NCI-H2029 treated with DMSO at 0.1 percent for 48 hours (cell line): ENCODE measurements at places on chromosomes 16 and 17.

DNA sequence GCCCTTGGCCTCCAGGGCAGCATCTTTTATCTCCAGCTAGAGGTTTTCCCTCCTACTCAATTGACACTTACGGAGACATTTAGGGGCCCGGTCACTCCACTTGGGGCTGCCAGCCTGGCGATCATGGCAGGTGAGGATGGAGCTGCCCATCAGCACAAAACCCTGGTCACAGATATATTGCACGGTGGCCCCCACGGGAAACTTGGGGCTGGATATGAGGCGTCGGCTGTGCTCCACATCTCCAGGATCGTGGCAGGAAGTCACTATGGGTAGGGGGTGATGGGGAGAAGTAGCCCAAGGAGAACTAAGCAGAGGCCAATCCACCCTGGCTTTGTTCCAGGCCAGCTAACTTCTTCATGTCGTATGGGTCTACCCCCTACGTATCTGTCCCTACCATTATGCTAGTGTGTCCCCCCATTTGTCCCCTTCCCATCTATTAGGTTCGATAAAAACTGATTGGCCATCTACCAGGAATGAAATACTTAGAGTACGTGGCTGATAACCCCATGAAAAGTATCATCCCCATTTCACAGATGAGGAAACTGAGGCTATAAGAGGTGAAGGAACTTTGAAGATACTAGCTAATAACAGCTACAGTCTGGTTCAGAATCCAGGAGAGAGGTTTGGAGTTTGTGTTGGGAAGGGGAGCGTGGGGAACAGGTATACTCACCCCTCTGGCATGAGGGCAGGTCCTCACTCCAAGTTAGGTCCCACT, 6.1 kb upstream of the PHF12 start:
- no peak for DNase-seq

GRCh38 chr16:14606102-14606501, 24.0 kb downstream of the PARN start:
- no peak for DNase-seq

- no peak for DNase-seq
These were observed 54.4 kb upstream of the ICAM2 start for GRCh38 chr17:64074704-64075426.

- DNase-seq, result no peak
These were observed 7.4 kb upstream of the NUDT16L1 start for GRCh38 chr16:4685776-4686496.

GRCh38 chr16:70428178-70428998, 10.5 kb downstream of the ST3GAL2 start:
- peak; percentile 30 for DNase-seq

GRCh38 chr17:33099906-33100305, 108.3 kb downstream of the SPACA3 start:
- no peak for DNase-seq

GRCh38 chr17:15247891-15248529, 17.1 kb downstream of the PMP22 start:
- DNase-seq, result no peak

- DNase-seq, result no peak
These were observed 26.3 kb upstream of the ETV4 start for GRCh38 chr17:43572368-43572980.

- DNase-seq, result no peak
These were observed 32.8 kb upstream of the C16orf95 start for GRCh38 chr16:87350031-87350430.

- DNase-seq, result no peak
These were observed 8.1 kb downstream of the SLC5A11 start for GRCh38 chr16:24853830-24854229.

DNA sequence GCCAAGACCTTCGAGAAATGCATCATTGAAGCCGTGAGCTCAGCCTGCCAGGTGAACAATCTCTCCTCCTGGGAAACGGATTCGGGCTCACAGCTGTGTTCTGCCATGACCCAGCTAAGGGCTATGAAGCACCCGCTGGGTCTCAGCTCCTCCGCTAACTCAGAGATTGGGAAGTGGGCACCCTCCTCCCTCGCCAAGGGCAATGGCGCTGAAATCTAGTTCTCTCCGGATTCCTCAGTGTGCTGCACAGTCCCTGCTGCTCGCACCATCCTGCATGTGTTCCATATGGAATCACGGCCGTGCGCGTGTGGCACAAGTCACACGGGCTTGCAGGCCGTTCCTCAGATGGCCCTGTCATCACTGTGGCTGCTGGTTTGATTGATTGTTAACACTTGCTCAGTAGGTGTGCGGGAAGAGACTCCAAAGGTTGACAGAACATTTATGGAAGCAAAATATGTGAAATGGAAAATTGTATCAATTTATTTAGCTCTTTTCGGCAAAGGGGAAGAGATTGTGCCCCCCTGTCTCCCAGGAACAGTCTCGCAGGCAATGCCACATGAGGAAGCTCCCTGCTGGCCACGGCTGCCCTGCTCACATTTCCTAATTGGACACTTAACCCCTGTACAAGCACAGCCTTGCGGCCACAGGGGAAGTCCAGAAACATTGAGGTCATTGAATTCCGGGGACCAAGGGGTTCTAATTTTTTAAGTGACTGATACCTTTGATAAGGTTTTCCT, 58.8 kb downstream of the RNF213 start:
- no peak for DNase-seq

DNA sequence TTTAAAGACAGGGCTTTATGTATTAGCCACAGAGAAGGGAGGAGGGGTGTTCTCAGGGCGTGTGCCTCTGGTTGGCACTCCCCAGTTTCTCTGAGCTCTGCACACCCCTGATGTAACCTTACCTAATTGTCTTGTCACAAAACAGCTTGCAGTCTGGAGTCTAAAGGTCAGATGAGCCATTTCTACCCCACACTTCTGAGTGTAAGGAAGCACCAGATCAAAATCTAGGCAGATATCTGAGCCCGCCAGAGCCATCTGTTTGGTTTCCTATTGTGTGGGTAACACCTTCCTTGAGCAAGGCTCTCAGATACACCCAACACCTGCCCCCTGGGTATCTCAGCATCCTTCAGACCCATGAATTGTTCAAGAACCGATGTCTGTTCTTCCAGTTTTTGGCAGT, 15.5 kb downstream of the CDH1 start:
- no peak for DNase-seq

DNA sequence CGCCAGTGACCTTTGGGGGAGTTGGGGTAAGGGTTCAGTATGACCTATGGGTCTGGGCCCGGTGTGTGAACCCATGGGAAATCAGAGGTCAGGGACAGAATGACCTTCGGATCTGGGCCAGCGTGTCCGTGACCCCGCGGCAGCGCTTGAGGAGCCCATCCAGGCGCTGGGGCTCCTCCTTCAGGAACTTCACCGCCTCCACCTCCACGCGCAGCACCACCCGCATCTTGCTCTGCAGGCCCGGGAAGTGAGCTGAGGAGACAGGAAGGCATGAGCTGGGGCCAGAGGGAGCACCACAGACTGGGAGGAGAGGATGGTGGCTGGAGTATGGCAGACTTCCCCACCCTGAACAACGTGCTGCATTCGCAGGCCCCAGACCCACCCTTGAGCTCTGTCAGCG, 53.4 kb downstream of the SRCIN1 start:
- DNase-seq, result no peak

GRCh38 chr17:82446649-82447048, 3.9 kb downstream of the CYBC1 start:
- DNase-seq, result no peak

DNA sequence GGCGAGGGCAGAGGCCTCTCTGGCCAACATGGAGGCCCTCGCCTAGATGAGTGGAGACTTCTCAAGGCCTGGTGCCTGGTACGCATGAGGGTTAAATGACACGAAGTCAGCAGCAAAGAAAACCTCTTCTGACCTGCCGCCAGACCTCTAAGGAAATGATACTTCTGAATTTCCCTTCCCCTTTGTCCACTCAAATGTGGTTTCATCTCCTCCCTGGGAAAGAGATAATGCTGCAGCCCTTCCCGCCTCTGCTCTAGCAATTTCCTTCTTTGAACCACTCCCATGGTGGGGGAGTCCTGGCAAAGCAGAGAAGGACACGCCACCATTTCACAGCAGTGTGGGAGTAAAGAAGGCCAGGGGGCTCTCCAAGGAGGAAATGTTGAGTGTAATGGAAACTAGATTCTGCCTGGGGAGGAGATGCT, 65.7 kb upstream of the BCAR1 start:
- DNase-seq, result no peak

DNA sequence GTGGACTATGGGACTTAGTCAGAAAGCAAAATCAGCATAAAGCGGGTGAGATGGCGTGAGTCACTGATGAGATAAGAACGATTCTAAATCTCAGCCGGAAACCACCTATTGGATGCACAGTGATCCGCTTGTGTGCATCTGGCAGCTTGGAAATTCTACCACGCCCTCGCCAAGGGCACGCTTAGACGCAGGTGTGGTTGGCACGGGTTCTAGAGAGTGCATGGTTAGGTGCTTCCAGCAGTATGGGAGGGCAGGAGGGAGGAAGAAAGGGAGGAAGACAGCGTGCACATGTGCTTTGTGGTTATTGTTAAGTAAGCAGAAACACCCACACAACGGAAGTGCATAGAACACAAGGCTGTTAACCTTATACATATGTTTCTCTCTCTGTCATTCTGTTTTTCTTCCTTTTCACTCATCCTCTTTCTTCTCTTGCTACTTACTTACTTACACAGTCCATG, 374.0 kb upstream of the ASIC2 start:
- DNase-seq, result no peak

GRCh38 chr17:36617773-36618172, 16.4 kb downstream of the MRM1 start:
- no peak for DNase-seq

- DNase-seq, result no peak
These were observed 74.7 kb downstream of the COG7 start for GRCh38 chr16:23378256-23378655.

- no peak for DNase-seq
These were observed 834 bp upstream of the TXNDC11 start for GRCh38 chr16:11743308-11744074.

DNA sequence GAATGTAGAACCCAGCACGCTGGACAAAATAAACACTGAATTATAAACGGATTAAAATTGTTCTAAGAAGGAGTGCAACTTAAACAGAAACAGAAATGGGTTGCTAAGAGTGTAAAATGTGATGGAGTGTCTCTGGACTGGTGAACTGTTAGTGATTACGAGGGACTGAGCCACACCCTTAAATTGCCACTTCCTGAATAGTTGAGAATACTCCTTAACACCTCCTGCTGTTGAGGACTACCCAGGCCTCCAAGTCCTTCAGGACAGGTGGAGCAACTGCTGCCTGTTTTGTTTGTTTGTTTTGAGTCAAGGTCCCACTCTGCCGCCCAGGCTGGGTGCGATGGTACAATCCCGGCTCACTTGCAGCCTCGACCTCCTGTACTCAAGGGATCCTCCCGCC, 25.8 kb upstream of the IRF8 start:
- DNase-seq, result no peak

GRCh38 chr17:37309051-37309450, 66.7 kb upstream of the C17orf78 start:
- no peak for DNase-seq

GRCh38 chr17:82372249-82373071, 895 bp downstream of the UTS2R start:
- DNase-seq, result no peak

GRCh38 chr16:2429771-2430663, 770 bp downstream of the CCNF start:
- DNase-seq, result no peak

DNA sequence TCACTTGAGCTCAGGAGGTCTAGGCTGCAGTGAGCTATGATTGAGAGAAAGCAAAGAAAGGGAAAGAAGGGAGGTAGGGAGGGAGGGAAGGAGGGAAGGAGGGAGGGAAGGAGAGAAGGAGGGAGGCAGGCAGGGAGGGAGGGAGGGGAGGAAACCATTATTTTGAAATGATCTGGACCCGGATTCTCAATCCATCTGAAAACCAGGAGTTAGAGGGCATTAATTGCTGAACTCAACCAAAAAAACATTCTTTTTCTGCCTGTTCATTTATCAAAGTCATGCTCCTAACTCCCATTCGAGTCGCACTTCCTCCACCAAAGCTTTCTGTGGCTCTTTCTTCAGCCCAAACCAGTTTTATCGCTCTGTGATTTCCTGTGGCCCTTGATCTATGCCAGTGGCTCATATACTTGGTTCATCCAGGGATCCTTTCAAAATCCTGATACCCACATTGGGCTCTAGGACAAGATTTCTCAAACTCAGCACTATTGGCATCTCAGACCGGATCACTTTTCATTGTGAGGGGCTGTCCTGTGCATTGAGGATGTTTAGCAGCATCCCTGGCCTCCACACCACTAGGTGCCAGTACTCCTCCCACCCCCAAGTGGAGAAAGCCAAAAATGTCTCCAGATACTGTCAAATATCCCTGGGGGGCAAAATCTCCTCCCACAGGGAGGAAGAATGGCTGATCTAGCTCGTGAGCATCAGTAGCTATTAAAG, 38.2 kb downstream of the CMTM4 start:
- DNase-seq, result no peak

- DNase-seq, result no peak
These were observed 8.5 kb upstream of the PRSS22 start for GRCh38 chr16:2866431-2866830.

GRCh38 chr16:19523184-19523558, 571 bp upstream of the CCP110 start:
- no peak for DNase-seq

DNA sequence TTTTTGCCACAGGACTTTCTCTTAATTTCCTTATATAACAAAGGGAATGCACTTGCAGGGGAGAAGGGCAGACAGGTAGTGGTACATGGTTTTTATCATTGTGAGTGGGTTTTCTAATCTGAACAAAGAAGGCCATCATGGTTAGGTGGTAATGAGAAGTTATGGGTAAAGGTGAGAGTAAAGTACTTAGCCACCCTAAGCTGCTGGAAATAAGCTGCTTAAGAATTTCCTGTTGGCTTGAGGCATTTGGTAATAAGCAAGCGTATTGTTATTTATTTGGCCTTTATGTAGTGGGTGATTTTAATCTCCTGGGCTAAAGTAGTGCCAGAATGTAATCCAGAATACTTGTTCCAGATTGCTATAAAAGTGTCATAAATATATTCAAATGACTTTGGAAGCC, 27.1 kb downstream of the TAC4 start:
- no peak for DNase-seq

GRCh38 chr17:15451680-15452079, 15.7 kb downstream of the CDRT4 start:
- DNase-seq, result no peak

DNA sequence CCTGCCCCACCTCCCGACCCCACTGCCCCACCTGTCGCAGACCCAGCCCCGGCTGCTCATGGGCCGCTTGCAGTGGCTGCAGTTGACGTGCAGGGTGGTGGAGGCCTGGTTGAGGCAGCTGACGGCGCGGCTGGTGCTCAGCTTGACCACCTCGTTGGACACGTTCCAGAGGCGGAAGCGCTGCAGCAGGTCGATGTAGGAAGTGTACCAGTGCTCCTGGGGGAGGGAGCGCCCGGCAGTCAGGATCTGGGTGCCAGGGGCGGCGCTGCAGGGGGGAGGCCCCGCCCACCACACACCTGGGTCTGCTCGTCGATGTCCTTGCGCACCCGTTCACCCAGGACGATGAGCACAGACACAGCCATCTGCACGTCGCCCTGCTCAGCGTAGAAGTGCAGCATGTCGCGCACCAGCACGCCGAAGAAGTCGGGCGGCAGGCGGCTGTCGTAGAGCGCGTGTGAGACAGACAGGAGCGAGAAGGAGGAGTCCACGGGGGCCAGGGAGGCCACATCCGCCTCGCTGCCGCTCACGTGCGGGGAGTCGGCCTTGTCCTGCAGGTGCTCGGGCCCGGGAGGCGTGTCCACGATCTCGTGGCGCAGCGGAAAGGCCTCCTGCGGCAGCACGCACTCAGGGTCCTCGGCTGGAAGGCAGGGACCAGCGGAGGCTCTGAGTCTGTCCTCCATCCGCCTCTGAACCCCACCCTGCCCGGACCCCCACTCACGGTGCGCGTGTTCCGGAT, 995 bp upstream of the JMJD8 start:
- peak; percentile 78 for DNase-seq

- no peak for DNase-seq
These were observed 67.2 kb upstream of the LHX1 start for GRCh38 chr17:36869856-36870719.
